Occipital lobe (tissue), 3 donors: ENCODE measurements at places on chromosomes 11 and 22. TPM values are rescaled to one million over a fixed set of nuclear protein-coding genes. Genes with fewer than 3 reads are reported as not detected.

The MAPK8IP2 gene
- total RNA-seq, result 76.3 TPM

DNA sequence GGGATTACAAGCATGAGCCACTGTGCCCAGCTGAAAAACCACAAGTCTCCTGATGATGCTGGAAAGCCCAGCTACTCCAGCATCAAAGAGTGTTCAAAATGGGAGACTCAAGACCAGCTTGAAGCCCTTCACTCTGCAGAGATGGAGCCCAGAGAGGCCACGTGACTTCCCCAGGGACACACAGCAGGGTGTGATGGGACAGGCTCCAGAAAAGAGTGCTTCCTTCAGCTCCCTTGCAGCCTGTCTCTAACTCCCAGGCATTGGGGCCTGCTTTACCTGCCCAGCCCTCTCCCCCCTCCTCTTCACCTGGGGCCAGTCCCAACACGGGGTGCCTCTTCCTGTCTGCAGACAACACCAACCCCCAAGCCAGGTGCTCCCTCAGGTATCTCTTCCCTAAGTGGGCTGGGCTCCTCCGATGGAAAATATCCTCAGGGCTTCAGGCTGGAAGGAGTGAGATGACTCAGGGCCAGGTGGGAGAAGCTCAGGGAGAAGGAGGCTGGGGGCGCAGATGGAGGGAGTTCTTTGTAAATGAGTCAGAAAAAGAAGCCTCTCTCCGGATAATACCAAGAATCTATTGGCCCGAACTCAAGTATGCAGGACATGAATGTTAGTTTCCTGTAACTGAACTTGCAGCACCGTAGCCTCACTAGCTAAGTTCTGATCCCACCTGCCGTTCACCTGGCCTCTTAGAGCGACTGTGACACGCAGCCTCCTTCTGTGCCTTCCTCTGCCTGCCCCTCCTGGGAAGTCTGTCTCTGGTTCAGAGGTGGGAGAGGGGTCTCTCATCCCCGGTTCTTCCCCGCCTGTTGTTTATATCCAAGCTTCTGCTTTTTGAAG is 326.6 kb downstream of the MN1 start:
- no peak for DNase-seq

DNA sequence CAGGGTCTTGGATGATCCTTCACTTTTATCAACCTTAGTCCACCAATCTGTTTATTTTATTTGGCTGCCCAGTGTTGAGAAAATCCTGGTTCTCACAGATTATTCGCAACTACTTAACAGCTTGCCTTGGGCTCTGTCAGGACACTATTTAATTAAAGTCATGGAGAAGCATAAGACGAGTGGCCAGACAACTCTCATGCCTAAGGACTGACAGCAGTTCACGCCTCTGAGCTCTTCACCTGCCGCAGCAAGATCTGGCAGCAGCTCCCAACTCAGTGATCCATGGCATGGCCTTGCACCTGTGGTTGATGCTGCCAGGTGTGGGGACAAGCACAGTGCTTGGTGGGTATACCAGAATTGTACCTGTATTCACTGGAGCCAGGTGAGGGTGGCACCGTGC is 37.8 kb downstream of the HIRA start:
- DNase-seq, result no peak

DNA sequence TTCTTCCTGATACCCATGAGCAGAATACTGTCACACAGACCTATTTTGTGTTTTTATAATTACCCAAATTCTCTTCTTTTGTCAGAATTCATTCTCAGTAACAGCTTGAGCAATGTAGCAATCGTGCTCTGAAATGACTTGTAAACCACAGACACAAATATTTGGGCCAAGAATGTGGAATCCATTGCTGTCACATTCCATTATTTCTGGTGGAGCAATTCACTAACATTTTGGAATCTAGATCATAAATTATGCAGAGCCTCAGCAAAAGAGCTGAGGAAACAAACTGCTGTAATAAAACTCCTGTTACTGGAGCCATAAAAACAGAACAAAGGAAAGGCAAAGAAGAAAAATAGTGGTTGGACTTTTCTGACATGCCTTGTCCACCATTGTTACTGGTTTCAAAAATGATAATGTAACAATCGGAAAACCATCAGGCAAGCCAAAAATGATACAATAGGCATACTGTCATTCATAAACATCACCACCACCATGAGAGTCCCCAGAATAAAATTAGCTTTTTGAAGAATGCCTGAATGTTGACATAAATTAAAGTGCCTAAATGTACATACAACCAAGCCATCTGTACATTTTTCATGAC is 223.4 kb upstream of the PITPNB start:
- DNase-seq, result no peak

DNA sequence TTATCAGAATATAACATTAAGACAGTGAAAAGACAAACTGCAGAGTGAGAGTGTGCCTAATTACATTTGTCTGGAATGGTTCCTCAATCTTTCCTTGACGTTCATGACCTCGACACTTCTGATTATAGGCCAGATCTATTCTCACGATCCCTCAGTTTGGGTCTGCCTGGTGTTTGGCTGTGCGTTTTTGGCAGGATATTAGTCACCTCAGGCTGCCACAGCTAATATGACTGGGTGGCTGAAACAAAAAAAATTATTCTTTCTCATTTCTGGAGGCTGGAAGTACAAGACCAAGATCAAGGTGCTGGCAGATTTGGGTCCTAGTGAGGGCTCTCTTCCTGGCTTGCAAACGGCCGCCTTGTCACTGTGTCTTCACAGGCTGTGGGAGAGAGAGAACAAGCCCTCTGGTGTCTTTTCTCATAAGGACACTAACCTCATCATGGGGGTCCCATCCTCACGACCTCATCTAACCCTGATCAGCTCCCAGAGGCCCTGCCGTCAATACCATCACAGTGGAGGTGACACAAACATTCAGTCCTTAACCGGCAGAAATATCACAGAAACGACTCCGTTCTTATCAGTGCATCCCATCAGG is 23.2 kb downstream of the IFITM10 start:
- no peak for DNase-seq

DNA sequence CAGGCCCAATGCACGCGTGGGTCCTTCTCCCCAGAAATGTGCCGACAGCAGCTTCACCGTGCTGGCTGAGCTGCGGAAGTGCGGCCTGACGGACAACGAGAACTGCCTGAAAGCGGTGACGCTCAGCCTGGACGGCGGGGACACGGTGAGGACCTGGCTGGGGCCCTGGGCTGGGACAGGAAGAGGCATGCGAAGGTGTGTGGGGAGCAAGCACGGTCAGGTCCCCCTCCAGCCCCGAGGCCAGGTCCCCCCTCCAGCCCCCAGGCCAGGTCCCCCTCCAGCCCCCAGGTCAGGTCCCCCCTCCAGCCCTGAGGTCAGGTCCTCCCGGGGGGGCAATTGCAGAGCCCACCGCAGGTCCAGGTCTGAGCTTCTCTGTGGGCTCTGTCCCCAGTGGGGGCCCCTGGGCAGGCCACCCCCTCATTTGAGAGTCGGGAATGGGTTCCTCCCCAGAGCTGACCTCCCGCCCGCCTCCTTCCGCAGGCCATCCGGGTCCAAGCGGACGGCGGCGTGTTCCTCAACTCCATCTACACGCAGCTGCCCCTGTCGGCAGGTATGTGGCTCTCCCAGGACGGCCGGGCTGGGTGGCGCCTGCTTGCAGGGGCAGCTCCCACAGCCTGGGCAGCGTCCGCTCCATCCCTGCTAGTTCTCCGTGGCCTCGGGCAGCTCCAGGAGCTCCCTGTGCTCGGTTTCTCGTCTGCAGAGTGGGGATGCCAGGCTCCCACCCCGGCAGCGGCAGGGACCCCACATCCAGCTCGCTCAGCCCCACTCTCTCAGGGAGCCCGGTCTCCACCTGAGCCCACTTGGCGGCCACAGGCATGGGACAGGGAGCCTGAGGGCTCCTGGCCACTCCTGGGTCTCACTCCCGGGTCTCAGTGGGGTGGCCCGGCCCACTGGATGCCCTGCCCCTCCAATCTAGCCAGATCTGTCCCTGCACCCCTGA is 7.9 kb downstream of the MUC5B start:
- DNase-seq, result no peak

- no peak for DNase-seq
Measured at GRCh38 chr22:30280505-30280904, 8.8 kb downstream of the CASTOR1 start.

The OR10A6 gene
- total RNA-seq, result not detected

The TMEM218 gene
- 23.9 TPM for total RNA-seq

DNA sequence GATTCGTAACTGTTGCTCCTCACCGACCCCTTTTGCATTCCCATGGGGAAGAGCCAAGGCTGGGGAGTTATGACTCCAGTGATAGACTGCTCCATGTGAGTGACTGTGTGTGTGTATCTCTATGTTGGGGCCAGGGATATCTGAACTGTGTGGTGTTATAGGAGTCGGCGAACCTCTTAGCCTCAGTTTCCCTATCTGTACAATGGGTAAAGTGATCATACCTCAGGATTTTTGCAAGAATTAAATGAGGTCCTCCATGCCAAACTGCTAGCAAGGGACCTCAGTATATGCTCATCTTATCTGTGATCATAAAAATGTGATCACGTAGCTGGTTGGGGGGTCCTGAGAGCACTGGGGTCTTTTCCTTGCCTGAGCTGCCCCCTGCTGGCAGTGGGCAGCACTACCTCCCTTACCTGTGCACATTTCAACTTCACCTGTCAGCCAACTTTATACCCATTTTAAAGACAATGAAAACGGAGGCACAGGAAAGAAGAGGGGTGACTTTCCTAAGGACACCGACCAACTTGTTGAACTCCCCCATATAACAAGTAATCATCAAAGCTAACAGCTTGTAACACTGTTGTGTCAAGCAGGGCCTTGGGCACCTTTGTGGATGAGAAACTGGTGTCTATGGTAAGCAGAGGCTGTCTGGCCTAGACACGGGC is 1.4 kb upstream of the DPP3 start:
- no peak for DNase-seq

- peak; percentile 32 for DNase-seq
Measured at GRCh38 chr11:69642913-69643632, 2.1 kb downstream of the CCND1 start.

DNA sequence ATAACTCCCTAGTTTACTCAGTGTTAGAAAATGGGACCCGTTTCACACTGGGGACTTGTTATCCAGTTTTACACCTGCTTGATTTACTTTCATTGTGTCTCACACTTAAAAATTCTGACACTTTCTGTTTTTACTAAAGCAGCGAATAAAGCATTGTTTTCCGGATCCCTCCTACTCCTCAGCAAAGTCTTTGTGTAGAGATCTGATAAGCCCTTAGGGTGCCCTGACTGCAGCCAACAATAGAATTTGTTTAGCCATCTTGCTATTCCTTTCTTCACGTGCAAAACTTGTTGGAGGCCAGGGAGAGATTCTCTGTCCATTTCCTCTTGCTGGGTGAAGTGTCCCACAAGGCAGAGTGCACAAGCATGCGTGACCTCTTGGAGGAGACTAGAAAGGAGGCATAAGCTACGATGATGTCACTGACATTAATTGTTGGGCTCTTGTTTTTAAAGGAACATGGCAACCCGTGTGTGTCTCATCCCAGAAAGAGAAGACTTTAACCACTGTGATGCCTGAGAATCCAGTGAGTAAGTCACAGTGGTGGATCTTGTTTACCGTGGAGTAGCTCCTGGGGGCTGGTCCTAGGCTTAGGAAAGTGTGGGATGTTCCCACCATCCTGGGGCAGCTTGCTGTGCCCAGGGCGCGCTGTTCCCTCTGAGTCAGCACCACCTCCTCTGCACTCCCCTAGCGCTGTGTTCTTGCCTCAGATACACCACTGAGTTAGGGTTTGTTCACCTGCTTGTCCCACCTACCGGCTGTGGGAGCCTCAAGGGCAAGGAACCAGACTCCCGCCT is 27.7 kb downstream of the MICAL2 start:
- peak; percentile 65 for DNase-seq

- no peak for DNase-seq
Measured at GRCh38 chr22:35489239-35489638, 51.4 kb upstream of the RASD2 start.

The FAM180B gene
- 0.16 TPM for total RNA-seq

GRCh38 chr11:101336155-101336554 is 206.5 kb upstream of the PGR start:
- DNase-seq, result no peak

GRCh38 chr22:44112191-44112590 is 68.5 kb upstream of the PARVG start:
- DNase-seq, result no peak

The ART5 gene
- 0.62 TPM for total RNA-seq

GRCh38 chr22:44328762-44329161 is 16.0 kb upstream of the SHISAL1 start:
- DNase-seq, result no peak

The AMPD3 gene
- total RNA-seq, result 0.78 TPM
